ENCODE measurements at places on chromosomes 3 and 15.
A peak's percentile ranks its signal among the peaks of the same experiment; 100 is the strongest.

GRCh38 chr3:6821411-6821810 lies 39.5 kb upstream of the GRM7 start:
- no peak for DNase-seq

GRCh38 chr3:185322101-185322719 lies 40.7 kb upstream of the MAP3K13 start:
- no peak for DNase-seq

GRCh38 chr3:100151024-100151707 lies 36.9 kb upstream of the FILIP1L start:
- DNase-seq: no peak

GRCh38 chr3:14523792-14524191 lies 16.4 kb downstream of the GRIP2 start:
- no peak for DNase-seq

DNA sequence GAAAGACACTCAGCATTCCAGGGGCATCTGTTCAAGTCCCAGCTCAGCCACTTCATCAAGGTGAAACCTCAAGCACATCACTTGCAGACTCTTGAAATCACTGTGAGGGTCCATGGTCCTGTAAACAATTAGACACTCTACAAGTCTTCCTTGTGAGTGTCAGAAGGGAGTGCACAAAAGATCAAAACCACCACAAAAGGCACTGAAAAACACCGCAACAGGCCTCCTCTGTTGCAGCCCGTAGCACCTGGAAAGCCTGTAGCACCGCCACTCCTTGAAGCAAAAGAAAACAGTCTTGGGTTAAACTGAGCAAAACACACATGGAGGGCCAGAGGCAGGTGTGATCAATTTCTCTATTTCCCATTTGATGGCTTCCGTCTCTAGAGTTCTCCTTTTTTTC lies 63.8 kb upstream of the SNRK start:
- no peak for DNase-seq

GRCh38 chr3:195061756-195062655 lies 209.0 kb downstream of the XXYLT1 start:
- DNase-seq: no peak

DNA sequence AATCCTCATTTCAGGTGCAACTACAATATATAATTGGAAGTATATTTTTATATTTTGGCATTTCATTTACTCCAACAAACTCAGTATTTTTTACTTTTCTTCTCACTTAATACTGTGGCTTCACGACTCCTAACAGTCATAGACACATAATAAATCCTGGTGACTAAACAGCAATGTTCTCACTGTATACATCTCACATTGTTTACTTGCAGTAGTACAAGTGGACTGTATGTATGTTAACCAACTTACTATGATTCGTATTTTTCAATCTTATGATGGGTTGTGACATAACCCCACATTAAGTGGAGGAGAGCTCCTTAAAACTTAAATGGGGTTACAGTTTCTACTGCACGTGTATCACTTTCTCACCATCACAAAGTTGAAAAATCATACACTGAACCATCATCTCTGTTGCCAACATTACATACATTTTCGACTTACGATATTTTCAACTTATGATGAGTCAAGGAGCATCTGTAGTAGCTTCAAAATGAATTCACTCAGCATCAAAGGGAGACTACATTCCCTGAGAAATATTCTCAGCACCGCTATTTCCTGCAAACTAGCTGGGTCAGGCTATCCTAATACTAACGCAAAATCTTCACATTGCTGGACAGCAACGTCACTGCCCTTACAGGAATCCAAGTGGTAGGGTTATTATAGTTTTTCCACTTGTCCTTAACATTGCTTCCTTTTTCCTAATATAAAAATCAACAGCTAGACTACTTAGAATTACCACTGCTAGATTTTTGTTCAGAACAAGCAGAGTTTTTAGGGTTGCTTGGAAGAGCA lies 7.3 kb downstream of the ADAM10 start:
- no peak for DNase-seq

DNA sequence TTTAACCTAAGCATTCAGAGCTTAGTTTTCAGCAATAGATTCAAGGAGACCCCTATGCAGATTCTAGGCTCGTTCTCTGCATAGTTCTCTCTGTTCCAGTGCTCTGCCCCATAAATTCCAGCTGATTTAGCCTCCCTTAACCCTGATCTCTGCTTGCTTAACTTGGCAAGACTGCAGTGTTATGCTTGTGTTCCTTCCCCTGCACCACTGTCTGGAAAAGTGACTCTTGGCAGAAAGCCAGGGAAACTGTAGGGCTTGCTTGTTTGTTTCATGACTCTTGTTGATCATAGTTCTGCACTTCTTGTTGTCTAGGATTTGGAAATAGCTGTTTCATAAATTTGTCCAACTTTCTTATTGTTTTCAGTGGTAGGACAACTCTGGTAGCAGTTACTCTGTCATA lies 40.1 kb downstream of the ANAPC13 start:
- no peak for DNase-seq

DNA sequence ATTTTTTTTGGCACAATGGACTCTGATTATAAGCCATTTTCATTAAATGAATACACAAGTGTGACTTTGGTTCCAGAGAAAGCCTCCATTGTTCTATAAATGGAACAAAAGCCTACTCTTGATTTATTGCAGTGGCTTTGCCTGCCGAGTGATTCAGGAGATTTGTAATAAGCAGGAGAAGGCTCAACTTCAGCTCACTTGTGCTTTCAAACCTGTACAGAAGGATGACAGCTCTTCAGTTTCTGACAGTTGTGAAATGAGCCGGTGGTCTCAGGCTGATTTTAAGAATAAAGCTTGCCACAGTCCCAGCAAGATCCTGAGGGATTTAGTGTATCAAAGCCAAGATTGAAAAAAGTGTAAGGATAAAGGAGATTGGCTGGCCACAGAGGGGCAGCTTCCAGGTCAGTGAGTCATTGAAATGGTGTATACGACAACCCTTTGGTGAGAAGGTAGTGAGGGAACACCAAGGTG lies 438.8 kb upstream of the TGFBR2 start:
- no peak for DNase-seq

DNA sequence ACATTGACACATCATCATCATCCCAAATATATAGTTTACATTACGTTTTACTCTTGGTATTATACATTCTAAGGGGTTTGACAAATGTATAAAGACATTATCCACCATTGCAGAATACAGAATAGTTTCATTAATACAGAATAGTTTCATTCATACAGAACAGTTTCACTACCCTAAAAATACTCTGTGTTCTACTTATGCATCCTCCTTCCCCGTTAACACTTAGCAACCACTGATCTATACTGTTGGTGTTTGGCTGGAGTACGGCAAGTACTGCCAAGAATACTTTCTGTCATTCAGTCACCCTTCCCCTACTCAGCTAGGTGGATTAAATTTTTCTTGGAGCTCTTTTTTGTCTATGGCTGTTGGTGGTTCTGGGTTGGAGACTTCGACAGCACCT lies 33.4 kb downstream of the LEKR1 start:
- no peak for DNase-seq

DNA sequence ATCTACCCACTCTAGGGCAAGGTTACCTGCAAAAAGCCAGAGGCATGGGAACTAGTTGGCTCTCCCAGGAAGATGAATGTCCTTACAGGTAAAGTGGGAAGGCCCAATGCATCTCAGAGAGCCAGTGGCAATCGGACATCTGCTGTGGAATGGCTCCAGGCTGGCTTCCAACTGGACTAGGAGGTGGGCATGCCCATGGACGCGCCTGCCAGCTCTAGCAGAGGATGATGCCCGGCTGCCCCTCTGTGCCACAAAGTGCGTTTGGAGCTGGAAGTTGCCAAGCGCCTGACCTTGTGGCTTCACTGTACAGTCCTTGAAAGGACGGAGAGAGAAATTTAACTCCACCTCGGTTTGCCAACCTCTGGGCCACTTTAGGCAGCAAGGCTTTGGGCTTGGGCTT lies 84.4 kb downstream of the NR2F2 start:
- DNase-seq: no peak

DNA sequence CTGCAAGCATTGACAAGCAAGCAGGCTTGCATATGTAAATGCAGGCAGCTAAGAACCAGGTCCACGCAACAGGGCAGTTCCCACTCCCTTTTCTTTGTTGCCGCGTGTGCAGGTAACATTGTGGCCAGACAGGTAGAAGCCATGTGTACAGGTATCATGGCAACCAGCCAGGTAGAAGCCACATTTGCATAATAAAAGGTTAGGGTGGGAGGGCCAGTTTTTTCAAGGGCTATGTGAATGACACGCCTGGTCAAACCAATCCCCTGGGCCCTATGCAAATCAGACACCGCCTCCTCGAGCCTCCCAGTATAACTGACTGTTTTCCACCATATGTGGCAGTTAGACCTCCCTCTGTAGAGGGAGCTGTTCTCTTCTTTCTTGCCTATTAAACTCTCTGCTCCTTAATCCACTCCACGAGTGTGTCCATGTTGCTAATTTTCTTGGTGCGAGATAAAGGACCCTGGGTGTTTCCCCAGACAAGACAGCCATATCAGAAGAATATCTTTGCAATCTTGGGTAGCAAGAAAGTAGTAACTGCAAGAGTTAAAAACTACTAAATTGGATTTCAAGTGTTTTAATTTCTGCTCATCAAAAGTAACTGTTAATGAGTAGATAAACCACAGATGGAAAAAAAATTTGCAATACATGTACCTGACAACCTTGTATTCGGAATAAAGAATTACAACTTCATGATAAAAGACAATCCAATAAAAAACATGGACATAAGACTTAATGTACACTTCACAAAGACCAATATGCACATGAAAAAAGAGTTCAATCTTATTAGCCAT lies 21.8 kb downstream of the PCOLCE2 start:
- peak; percentile 83 for DNase-seq

GRCh38 chr15:57036352-57036751 lies 117.9 kb downstream of the TCF12 start:
- no peak for DNase-seq

GRCh38 chr3:58536501-58537411 lies at the start of gene ACOX2:
Gene ACOX2 (minus strand): TSS chr3:58537190. CDS start chr3:58535106, 2,084 bp downstream.
- no peak for DNase-seq

- DNase-seq: no peak
These were observed 37.6 kb upstream of the SLC22A13 start for GRCh38 chr3:38227989-38228388.

GRCh38 chr3:149767720-149768119 lies 15.4 kb upstream of the COMMD2 start:
- DNase-seq: no peak
